ENCODE measurements at places on chromosomes 13 and 19.
A peak's percentile ranks its signal among the peaks of the same experiment; 100 is the strongest.

- no peak for DNase-seq
Measured at GRCh38 chr19:30305346-30306060, 66.7 kb upstream of the ZNF536 start.

GRCh38 chr19:49710372-49710951 lies 19.5 kb downstream of the CPT1C start:
- no peak for DNase-seq

- no peak for DNase-seq
Measured at GRCh38 chr13:36712770-36713169, 39.0 kb downstream of the SERTM1 start.

- DNase-seq: peak; percentile 58
Measured at GRCh38 chr19:38989066-38989605, 13.6 kb upstream of the FBXO17 start.

DNA sequence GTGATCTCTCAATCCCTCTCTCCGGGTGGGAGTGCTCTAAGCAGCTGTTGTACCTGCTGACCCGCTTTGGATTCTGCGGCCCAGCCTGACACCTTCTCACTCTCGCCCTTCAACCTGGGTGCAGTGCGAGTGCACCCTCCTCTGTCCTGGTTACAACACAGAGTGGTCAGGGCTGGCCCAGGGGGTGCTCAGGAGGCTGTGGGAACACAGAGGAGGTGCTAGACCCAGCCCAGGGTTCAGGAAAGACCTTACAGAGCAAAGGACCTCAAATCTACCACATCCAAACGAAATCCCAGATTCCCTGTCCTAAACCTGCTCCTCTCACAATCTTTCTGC lies 23.7 kb downstream of the ZNF175 start:
- peak; percentile 15 for DNase-seq

DNA sequence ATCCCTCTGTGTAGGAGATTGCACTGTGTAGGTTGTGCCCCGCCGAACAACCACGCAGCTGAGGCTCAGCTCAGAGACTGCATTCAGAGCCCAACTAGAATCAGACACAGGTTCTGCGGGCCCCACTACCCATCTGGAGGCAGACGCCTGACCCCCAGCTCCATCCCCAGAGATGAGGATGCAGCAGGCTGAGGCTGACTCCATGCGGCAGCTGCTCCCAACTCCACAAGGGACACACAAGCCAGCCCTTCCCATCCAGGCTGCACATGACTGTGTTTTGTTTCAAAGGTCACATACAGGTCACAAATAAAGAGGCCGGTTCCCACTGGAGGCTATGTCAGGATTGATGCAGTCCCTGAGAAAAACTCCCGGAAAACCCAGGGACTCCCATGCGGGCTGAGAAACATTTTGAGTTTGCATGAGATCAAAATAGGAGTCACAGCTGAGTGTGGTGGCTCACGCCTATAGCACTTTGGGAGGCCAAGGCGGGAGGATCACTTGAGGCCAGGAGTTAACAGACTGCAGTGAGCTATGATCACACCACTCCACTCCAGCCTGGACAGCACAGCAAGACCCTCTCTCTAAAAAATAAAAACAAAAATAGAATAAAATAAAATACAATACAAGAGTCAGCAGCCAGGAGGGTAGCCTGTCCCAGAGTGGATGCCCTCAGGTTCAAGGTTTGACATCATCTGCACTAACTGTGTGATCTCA lies 14.0 kb downstream of the ELL start:
- DNase-seq: no peak

- DNase-seq: no peak
Measured at GRCh38 chr19:45439569-45440258, 16.0 kb upstream of the ERCC1 start.

- peak; percentile 76 for DNase-seq
Measured at GRCh38 chr19:37251308-37252229, 33.6 kb downstream of the ZNF383 start.

DNA sequence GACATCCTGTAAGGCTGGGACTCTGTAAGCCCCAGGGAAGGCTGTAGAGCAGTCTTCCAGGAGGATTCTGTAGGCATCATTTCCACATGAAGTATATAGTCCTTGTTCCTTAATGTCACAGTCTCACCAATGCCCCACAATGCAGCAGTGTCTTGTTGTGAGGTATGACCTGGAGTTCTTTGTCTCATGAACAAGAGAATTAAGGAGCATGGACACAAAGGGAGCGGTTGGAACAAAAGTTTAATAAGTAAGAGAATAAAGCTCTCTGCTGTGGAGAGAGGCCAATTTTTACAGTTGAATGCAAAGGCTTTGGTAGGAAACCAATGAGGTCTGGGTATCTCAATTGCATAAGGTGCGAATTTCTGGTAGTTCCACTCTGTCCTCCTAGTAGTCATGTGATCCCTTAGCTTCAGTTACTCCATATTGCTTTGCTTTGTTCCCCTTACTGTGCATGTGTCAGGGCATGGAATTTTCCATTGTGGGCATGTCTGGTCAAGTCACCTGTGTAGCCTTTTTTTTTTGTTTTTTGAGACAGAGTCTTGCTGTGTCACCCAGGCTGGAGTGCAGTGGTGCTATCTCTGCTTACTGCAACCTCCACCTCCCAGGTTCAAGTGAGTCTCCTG lies 124.3 kb upstream of the TMTC4 start:
- no peak for DNase-seq

DNA sequence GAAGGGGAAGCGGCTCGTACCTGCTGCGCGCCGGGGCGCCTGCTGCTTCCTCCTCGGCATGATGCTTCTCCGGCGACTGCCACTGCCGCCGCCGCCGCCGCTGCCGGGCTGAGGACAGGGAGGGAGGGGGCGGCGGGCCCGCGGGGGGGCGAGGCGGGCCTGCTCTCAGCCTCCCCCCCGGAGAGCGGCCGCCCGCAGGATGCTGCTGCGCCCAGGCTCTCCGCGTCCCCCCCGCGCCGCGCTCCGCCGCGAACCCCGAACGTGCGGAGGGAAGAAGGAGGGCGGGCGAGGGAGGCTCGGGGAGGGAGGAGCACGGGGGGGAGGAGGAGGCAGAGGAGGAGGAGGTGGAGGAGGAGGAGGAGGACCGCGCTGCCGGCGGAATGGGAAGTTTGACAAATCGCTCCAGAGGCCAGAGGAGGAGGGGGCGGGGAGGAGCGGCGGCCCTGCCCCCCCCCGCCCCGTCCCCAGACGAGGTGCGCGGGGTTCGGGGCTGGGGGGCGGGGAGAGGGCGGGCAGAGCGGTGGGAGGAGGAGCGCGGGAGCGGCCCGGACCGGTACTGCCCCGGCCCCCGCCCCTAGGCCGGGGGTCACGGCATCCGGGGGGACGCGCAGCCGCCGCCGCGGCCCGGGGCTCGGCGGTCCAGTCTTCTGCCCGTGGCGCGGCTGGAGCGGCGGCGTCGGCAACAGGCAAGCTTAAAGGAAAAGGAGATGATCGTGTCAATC lies at the start of gene TSHZ3:
TSS of gene TSHZ3 (minus strand) at position 277 of the 722 bp plus-strand sequence. CDS start at position 60, 217 bp downstream.
- DNase-seq: no peak

- DNase-seq: no peak
Measured at GRCh38 chr13:46329624-46330023, 57.4 kb downstream of the RUBCNL start.

- no peak for DNase-seq
Measured at GRCh38 chr13:44318161-44318560, 55.5 kb upstream of the SERP2 start.

DNA sequence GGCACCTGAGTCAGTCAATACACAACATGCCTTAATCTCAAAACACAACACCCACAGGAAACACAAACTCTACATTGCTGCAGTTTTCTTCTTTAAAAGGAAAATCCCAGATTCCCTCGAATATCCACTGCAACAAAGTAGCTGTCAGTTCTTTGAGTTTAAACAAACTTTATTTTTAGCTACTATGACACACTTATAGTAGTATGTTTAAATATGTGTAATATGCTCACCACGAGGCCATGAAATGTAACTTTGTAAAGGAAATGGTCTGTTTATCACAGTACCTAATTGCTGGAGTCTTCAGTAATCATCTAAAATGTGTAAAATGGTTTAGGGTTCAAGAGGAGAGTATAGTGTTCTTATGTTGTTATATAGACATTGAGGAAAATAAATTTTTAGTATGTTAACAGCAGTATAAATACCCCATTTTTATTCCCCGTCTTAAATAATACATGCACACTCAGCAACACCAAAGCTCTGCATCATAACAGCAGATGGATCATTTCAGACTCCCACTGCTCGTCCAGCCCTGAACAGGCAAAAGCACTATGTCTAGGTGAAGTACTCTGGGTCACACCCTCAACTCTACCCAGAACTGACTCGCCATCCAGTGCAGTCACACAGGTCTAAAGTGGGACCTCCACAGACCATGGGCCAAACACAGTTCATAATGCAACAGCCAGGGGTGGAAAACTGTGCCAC lies 20.6 kb downstream of the TUBGCP3 start:
- DNase-seq: no peak

DNA sequence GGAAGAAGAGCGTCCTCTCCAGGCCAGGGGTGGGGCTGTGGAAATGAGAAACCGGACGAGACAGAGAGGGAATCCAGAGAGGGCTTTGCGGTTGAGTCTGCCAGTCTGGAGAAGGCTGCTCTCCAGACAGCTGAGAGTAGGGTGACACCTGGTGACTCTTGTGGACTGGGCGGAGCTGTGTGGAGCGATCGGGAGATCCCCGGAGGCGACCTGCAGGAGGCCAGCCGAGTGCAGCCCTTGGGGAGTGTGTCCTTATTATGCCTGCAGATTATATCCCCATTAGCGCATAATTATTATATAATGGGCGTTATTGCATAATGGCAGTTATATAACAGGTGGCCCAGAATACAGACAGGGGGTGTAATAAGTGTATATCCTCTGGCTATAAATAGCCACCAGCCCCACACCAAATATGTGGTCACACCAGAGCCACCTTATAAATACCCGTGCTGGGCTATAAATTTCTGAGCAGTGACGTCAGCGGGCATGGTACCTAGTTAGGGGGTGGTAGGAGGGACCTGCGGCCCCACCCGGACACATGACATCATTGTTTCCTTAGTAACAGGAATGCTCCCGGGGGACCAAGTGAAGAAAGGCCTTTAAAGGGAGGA lies 41.2 kb downstream of the NFIX start:
- no peak for DNase-seq

GRCh38 chr13:29800687-29801086 lies 49.7 kb downstream of the UBL3 start:
- DNase-seq: no peak

DNA sequence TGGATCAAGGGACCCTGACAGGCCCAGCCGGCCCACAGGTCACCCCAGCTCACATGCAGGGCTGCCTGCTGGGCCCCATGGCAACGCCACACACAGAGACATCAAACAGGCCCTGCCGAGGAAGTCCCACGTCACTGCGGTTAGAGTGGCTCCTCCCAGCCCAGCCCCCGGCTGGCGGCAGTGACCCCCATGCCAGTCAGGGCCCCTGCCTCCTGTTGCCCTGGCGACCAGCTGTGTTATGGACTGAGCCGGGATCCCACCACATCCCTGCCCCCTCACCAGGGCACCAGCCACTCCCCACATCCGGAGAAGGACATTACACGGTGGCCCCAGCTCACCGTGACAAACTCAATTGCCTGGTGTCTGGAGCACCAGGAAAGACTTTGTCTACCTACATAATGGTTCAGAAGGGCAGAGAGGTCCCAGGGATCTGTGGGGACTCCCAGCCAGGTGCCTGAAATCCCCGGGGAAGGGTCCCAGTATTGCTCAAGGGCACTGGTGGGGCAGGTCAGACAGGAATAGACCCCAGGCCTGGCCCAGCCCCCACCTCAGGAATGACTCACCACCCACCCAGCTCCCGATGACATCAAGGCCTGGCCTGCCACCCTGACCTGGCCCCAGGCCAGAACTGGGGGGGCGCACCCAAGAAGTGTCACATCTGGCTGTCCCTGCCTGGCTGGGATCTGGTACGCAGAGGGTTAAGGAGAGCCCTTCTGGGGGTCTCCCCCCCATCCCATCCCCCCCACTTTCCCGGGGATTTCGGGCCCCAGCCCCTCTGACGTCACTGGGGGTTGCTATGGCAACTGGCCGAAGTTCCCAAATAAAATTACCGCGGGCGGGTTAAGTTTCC lies 30.2 kb upstream of the NANOS3 start:
- peak; percentile 95 for DNase-seq

DNA sequence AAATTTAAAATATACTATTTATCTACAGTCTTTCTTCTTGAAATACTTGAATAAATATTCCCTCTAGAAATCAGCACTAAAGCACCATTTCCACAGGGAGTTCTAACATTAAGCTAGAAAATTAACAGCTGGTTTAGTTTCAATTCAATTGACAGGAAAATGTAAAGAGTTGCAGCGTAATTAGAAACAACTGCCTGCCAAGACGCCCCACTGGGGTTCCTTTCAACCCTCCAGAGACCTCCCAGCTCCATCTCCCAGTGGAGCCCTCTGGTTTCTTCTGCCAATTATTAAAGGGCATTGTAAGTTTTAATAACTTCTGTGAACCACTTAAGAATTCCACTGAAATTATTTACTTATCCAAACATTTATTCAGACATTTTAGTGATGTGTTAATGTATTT lies 4.2 kb downstream of the GJA3 start:
- DNase-seq: no peak

DNA sequence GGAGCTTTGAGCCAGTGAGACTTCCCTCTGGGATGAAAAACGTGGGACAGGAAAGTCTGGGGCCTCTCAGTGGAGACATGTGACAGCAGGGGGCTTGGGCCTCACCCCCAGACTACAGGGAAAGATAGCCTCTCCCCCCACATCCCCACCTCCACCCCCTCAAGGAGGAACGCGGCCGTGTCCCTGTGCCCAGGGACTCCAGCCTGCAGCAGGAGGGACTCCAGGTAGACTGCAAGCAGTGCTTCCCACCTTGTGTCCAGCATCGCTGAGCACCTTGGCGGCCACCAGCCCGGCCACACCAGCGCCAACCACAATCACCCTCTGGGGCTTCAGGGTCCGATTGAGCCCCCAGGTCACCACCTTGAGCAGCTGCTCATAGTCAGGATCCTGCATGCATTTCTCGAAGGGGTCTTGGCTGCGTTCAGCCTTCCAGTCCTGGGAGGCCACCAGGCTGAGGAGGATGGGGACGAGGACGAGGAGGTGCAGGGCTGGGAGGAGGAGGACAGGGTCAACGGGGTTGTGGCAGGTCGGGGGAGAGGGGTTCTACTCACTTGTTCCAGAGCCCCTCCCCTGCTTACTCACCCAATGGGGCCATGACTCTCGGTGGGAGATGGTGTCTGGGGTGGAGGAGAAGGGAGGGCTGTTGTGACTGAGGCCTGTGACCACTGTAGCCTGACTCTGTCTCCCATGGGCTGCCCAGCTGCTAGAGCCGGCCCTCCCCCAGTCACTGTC lies 955 bp downstream of the IL4I1 start:
- no peak for DNase-seq

- DNase-seq: no peak
Measured at GRCh38 chr13:45889590-45890243, 38.2 kb upstream of the SIAH3 start.

DNA sequence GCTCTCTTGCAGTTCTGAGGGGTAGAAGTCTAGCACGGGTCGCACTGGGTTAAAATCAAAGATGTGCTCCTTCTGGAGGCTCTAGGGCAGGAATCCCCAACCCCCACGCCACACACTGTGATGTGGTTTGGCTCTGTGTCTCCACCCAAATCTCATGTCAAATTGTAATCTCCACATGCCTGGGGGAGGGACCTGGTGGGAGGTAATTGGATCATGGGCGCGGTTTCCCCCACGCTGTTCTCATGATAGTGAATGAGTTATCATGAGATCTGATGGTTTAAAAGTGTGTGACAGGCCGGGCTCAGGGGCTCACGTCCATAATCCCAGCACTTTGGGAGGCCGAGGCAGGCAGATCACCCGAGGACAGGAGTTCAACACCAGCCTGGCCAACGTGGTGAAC lies 26.6 kb upstream of the CALM3 start:
- no peak for DNase-seq

Data from neuronal stem cell (in vitro differentiated cells).